ENCODE measurements at places on chromosomes 11 and 22.

DNA sequence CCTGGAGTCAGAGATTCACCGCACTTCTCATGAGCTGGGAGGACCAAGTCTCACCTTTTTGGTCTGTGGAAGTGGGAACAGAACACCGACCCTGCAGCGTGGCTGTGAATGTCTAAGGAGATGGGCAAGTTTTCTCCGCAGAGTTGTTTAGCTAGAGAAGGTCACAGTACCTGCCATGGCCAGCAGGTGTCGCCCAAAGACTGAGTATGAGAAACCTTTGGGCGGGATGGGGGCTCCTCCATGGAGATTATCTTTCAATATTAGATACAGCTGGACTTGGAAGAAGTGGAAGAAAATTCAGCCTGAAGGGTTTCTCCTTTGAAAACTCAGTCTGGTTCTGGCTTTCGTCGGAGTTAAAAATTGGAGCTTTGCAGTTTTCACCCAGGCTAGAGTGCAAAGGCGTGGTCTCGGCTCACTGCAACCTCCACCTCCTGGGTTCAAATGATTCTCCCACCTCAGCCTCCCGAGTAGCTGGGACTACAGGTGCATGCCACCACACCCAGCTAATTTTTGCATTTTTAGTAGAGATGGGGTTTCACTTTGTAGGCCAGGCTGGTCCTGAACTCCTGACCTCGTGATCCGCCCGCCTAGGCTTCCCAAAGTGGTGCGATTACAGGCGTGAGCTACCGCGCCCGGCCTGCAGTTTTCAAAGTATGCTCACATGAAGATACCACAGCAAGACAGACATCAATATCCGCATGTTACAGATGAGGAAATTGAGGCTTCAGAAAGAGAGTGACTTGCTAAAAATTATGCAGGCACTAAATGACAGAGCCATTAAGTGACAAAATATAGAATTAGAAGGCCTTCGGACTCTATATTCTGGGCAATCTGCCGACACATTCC, 10.7 kb upstream of the DSCAML1 start:
- DNase-seq: no peak

GRCh38 chr22:36162127-36163034, 1.8 kb upstream of the APOL3 start:
- DNase-seq: no peak

GRCh38 chr11:64844330-64845128, at the start of gene CDC42BPG:
TSS of gene CDC42BPG (minus strand) at chr11:64844653. CDS start at chr11:64844569, 84 bp downstream.
- no peak for DNase-seq

DNA sequence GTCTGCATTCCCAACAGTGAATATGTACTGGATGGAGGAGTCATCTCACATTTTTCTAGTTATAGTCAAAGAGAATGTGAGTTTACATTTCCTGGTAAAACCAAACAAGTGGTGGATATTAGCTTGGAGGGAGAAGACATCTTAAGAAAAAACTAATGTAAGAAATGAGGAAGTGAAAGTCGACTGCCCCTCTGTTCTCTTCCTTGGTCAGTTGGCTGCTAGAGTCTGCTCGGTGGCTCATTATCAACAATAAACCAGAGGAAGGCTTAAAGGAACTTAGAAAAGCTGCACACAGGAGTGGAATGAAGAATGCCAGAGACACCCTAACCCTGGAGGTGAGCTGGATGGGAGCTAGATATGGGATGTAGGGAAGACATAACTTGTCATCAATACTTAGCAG, 5.8 kb downstream of the SLC22A9 start:
- no peak for DNase-seq

DNA sequence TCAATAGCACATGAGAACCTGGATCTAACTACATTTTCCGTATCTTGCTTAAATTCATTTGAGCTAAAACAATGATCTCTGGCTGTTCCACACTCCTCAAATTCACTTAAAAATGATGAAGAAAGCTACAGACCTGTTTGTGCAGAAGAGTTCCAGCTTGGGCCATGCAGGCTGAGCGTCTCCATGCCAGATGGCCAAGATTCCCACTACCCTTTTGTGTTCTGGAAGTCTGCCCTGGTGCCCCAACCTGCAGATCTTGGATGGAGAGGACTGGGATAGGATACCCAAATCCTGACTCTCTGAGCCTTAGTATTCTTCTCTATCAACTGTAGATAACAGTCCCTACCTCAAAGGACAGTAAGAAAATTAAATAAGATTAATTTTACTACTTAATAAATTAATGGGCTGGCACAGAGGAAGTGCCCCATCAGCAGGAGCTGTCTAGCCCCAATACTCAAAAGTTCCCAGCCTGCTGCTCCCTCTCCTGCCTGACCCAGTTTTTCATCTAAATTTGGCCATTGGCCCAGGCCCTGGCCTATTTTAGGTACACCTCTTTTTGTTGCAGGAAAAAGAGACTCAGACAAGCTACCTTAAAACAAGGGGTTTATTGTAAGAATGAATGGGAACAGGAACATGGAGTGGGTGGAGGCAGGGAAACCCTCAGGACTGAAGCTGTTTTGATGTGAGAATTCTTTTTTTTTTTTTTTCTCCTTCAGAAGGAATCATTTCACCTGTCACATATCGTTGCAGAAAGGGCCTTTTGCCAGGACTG, 81.4 kb upstream of the GRK3 start:
- DNase-seq: no peak

GRCh38 chr11:122275508-122275907, 159.5 kb upstream of the BLID start:
- no peak for DNase-seq

DNA sequence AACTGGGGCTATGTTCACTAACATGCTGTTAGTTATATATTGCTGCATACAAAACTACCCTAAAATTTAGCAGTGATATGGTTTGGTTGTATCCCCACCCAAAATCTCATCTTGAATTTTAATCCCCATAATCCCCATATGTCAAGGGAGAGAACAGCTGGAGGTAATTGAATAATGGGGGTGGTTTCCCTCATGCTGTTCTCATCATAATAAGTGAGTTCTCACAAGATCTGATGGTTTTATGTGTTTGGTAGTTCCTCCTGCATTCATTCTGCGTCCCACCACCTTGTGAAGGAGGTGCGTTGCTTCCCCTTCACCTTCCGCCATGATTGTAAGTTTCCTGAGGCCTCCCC, 10.0 kb upstream of the PATL1 start:
- DNase-seq: no peak

GRCh38 chr11:79564288-79564925, 123.6 kb upstream of the TENM4 start:
- DNase-seq: no peak

DNA sequence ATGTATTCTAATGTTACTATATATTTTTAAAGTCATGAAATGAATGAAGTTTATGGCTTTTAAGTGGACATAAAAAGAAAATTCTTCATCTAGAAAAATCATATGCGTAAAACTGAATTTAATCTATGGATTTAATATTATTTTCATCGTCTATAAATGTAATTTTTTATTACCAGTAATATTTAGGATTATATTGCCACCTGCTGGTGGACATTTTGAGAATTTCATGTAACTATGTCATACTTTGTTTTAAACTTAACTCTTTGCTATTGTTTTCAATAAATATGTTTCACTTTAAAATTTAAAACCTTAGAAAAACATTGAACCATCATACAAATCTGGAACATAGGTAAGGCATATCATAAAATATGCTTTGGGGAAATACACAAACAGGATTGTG, 66.5 kb upstream of the CEP126 start:
- no peak for DNase-seq

- no peak for DNase-seq
Observed at GRCh38 chr11:60169264-60169915, 13.5 kb downstream of the MS4A6A start.

GRCh38 chr11:133934599-133935550, 21.9 kb downstream of the IGSF9B start:
- no peak for DNase-seq

GRCh38 chr11:33898957-33899356, 7.1 kb upstream of the LMO2 start:
- DNase-seq: no peak

DNA sequence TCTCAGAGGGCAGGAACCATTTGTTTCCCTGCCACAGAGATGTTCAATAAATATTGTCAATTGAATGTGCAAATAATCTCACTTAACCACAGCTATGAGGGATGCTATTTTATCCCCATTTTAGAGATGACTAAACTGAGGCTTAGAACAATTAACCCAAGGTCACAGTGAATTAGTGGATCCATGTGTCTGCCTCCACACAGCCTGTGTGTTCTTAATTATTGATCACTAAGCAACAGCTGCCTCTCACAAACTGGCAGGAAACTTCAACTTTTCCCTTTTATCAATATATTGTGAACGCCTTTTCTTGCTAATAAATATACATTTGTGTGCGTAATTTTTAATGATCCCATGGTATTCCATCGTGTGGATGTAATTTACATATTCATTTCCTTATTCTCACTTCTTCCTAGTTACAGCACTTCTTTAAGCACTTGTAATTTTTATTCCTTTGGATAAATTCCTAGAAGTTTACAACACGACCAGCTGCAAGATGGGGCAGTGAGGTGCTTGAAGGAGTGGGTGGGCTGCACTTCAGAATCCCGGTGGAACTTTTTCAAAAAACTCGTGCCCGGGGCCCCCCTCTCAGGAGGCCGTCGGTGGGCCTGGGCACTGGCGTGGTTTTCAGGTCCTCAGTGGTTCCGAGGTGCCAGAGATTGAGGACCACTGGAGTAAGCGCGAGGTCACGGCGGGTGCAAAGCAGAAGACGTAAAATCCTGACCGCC, 915 bp upstream of the SREBF2 start:
- no peak for DNase-seq

DNA sequence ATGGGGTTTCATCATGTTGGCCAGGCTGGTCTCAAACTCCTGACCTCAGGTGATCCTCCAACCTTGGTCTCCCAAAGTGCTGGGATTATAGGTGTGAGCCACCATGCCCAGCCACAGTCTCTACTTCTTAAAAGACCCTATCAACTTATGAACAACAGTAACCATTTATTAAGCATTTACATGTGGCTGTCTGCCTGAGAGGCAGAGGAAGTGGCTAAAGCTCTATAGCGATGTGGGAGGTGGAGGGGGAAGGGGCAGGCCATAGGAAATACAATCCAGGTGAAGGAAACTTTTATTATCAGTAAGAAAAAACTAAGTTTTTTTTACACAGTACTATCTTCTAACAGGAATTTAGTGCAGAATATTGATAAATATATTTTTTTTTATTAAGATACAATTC, 87.8 kb upstream of the PHOX2A start:
- no peak for DNase-seq

DNA sequence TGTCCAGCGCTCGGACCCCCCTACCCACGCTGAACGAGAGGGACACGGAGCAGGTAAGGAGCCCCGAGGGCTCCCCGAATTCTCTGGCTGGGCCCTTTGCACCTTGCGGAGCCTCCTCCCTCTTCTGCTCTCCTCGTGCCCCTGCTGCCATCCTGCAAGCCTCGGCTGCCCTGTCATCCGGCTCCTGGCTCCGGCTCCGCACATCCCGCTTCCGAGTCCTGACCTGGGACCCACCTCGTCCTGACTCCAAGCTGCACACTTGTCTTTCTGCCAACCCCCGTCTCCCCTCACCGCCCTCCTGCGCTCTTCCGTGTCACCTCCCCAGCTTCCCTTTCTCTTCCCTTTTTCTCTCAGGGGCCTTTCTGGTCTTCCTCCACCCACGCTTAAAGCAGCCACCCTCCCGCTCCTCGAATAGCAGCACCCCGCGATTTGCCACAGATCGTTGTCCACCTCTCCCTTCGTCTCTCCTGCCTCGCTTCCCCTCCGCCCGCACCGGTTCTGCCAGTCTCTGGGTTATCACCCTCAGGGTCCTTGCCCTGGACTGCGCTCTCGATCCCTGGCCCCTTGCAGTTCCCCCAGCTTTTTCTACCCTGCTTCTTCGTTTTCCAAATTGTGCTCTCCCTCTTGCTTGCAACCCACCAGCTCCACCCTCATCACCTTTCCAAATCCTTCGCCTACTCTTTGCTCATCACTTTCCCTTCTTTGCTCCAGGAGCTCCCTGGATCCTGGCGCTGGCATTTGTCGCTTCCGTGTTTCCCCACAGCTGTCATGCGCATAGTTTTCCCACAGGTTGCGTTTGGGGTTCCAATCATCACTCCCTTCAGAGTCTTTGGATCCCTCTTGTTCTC, 822 bp downstream of the MARK2 start:
- no peak for DNase-seq

- DNase-seq: no peak
Observed at GRCh38 chr22:48065892-48066291, 1303.4 kb downstream of the TBC1D22A start.

- no peak for DNase-seq
Observed at GRCh38 chr22:32020117-32020516, 22.9 kb upstream of the SLC5A1 start.

DNA sequence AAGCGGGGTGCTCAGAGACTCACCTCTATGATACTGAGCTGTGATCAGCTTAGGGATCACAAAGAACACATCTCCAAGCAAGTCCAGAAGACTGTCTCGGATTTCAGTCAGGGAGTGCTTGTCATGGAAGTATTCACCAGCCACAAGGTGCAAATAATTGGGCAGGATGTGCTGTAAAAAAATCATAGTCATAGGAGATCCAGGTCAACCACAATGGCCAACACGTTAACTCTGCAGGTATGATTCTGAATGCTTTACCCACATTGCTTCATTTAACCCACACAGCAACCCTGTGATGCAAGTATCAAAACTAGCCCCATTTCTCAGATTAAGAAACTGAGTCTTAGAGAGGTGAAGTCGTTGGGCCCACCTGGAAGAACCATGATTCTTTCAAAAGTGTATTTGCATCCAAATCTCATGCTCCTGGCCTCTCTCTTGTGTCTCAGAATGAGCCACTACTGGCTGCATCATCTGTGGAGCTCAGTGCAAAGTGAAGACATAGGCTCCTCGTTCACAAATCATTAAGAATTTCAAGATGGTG, 179.3 kb downstream of the BCR start:
- no peak for DNase-seq

DNA sequence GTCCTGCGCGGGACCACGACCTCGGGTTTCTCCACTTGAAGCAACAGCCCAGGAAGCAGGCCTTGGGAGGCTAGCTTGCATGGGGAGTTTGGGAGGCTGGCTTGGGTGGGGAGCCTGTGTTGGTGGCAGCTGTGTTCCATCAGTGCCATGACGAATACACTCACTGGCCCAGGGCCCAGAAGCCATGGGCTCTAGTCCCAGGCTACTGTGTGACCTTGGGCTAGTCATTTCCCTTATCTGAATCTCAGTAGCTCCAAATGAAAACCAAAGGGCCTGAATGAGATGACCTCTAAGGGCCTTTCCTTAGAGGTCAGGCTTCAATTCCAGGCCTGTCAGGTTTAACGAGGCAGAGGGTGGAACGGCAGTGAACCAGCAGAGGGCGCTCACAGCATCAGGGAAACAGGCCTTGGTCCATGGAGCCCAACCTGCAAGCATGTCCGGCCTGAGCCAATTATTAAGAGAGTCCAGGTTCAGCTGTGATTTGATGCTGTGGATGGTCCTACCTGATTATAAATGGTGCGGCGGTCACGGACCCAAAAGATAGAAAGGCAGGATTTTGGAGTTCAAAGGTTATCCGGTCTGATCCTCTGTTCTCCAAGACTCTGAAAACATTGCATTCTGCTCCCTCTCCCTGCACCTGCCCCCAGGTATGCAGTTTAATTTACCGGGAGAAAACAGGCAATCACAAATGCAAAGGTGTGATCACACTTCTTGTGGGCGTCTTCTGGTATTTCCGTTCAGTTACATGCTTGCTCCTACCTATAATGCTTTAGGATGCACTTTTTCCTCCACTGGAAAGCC, 15.9 kb downstream of the PTPN5 start:
- DNase-seq: no peak

GRCh38 chr11:70383664-70384565, 14.4 kb upstream of the CTTN start:
- DNase-seq: no peak

GRCh38 chr11:131544591-131544990, 174.2 kb downstream of the NTM start:
- DNase-seq: no peak
